ENCODE measurements at places on chromosomes 7 and 10. TPM values are rescaled to one million over a fixed set of nuclear protein-coding genes. Genes with fewer than 3 reads are reported as not detected.

GRCh38 chr7:25858525-25859411, 293.2 kb upstream of the NFE2L3 start:
- DNase-seq = no peak

Gene ASIC3
- 1.2 TPM for total RNA-seq

DNA sequence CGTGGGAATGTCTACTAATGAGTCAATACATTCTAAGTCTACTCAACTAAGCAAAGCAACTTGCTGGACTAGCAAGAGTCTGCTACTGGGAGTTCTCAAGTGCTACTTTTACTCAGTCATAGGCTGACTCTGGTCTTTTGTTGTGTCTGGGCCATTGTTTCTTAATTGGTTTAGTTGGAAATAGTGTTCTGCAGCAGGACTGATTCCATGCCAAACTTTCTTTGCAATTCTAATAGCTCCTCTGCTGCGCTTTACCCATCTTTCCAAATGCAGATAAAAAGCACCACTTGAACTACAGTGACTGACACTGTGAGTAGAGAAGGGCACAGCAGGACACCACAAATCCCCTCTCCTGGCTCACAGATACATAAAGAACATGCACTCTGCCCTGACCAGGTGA, 125.7 kb downstream of the CD36 start:
- DNase-seq = no peak

- DNase-seq = no peak
Observed at GRCh38 chr7:157471259-157472125, 134.7 kb downstream of the DNAJB6 start.

Gene STEAP4
- total RNA-seq = 0.09 TPM

Gene MYO1G
- total RNA-seq = 154 TPM

GRCh38 chr10:117472872-117473271, 69.7 kb upstream of the EMX2 start:
- DNase-seq = no peak

DNA sequence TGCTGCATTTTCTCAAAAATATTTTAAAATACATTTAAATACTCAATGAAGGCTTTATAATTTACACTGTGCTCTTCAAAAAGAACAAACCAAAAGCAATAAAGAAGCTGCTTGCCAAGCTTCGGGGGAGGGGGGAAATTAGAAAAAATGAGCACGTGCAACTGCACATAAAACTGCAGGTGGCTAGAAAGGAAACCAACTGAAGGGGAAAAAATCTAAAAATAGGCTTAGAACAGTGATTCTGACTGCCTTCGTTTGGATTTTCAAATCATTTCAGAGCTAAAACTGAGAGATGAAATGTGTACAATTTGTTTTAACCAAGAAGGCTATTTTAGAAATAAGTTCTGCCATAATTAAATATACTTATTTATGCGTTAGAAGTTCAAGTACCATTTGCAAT, 61.4 kb downstream of the ABI1 start:
- DNase-seq = no peak

- no peak for DNase-seq
Observed at GRCh38 chr7:22713463-22713862, 13.5 kb upstream of the IL6 start.

GRCh38 chr7:151608031-151608551, 88.4 kb upstream of the RHEB start:
- no peak for DNase-seq

Gene SOSTDC1
- total RNA-seq = not detected

GRCh38 chr7:134406431-134406830, 52.5 kb downstream of the AKR1B1 start:
- DNase-seq = no peak

DNA sequence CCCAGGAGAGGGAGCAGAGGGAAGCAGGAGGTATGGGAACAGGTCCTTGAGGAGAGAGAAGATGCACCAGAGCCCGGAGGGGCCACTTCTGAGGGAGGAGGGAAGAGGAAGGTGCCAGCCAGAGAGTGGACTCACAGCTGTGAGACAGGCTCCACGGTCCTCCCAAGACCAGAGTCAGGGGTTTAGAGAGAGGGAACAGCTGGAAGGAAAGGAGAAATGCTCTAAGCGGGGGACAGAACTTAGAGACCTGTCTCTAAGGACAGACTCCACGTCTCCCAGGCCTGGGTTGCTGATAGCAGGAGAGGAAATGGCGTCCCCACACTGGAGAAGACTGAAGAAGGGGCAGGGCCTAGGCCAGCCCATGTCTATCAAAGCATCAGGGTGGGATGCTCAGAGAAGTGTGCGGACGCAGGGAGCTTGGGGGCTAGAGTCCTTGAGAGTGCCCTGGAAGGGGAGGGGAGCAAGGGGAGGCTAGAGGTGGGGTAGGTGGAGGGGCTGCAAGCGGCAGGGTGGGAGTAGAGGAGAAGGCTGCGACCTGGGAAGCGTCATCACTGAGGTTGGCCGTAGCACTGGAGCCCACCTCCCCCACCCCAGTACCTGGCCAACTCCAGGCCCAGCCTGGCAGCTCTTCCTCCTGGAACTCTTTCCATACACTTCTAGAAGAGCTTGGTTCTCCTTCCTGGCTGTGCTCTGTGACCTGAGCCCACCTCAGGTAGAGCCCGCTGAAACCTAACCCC, 25.6 kb upstream of the GRID1 start:
- no peak for DNase-seq

DNA sequence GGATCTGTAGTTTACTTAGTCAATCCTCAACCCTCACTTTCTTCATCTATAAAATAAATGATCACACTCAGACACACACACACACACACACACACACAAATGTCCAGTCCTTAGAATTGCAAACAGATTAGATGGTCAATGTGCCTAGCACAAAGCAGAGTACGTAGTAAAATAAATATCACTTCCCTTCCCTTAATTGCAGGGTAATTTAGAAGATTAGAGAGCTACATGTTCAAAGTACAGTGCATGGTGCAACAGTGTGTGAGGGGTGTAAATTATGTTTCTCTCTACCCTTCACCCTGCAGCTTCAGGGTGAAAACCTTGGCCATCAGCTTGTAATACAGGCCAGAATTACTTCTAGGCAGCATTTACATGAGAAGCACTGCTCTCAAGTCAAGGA, 187.0 kb upstream of the GHITM start:
- DNase-seq = no peak

GRCh38 chr7:151992375-151992774, 33.1 kb upstream of the GALNT11 start:
- no peak for DNase-seq

GRCh38 chr10:71921324-71922027, 42.7 kb upstream of the CHST3 start:
- DNase-seq = no peak

GRCh38 chr7:47973739-47974138, 5.7 kb downstream of the HUS1 start:
- no peak for DNase-seq

DNA sequence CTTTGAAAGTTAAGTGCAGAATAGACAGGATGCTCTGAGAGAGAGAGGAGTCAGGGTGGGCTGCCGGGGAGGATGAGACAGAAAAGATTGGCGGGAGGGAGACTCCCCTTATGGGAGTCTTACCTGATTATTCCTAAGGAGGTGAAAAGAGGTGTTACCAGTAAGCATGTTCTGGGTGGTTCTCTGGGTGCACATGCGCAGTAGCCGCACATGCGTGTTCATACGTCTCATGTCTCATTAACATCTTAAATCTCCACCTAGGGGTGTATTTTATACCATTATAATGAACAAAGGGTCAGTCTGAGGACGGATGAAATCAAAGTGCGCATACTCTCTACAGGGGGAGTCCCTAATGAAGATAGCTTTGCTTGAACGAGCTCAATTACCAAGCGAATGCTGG, 592.9 kb upstream of the C7orf33 start:
- DNase-seq = no peak

GRCh38 chr10:22712956-22713852, 1.2 kb downstream of the PIP4K2A start:
- DNase-seq = peak; percentile 40

Gene CCDC172
- not detected for total RNA-seq

GRCh38 chr7:1768832-1769231, 98.8 kb downstream of the ELFN1 start:
- DNase-seq = no peak

GRCh38 chr10:34884272-34884952, 69.3 kb upstream of the PARD3 start:
- no peak for DNase-seq
